ENCODE measurements at places on chromosomes 2 and 18.

- no peak for DNase-seq
Measured at GRCh38 chr2:158914731-158915130, 53.7 kb upstream of the TANC1 start.

- peak; percentile 81 for DNase-seq
Measured at GRCh38 chr18:48408727-48409590, at the start of gene ZBTB7C. TSS of gene ZBTB7C (minus strand) at chr18:48409383.

DNA sequence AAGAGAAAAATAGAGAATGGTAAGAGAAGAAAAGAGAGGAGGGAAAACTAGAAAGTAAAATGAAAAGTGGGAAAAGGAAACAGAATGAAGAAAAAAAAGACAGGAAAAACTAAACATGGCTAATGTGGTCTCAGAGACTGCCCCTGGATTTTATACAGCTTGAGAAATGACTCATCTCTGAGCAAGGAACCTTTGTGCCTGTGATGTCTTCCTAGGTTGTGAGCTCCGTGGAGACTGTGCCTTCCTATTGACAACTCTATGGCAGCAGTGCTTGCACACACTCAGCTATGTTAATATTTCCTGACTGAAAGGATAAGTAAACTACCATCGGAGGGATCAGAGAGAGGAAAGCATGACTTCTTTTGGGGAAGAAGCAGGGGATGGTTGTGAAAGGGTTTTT, 203.8 kb downstream of the RDH14 start:
- DNase-seq, result no peak

- DNase-seq, result no peak
Measured at GRCh38 chr2:173030561-173031490, 44.8 kb upstream of the MAP3K20 start.

GRCh38 chr2:122867941-122868340, 1112.5 kb downstream of the TSN start:
- no peak for DNase-seq

DNA sequence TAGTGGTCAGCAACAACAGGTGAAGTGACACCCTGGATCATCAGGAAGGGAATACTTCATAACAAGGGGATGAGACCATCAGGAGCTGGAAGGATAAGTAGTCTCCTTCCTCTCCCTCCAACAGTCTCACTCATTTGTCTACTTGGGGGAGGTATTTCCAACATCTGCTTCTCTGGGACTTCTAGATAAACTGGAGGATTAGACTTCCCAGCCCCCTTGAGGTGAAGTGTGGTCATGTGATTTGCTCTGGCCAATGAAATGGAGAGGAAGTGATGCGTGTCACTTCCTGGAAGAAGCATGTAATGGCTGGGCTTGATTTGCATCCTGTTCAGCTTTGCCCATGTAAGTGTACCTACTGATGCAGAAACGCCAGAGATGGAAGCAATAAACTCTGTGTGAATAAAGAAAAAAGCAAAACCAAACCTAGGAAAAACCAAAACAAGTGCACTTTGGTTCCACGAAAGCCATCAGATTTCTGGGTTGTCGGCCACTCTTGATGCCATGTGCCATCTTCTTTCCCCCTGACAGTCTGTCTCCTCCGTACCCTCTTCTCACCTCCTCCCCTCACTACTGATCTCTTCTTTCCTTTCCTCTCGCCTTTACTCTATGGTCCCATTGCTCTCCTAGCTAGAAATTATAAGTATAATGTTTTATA, 76.1 kb upstream of the DNMT3A start:
- DNase-seq, result no peak

- no peak for DNase-seq
Measured at GRCh38 chr2:61183795-61184194, 21.8 kb downstream of the C2orf74 start.

DNA sequence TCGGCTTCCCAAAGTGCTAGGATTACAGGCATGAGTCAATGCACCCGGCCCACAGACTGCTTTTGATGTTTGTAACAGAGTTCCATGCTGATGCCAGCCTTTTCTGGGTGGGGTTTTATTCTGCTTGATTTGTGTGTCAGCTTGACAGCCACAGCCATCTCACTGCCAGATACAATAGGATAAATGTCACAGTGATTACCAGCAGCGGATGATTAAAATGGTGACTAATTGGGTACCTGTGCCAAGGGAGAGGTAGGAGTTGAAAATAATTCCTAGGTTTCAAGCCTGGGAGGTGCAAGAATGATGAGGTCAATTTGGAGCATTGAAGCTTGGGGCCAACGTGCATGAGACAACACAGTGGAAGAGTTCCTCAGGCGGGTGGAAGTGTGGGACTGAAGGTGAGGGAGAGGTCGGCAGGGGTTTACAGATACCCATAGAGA, 39.4 kb downstream of the SH2D6 start:
- DNase-seq, result no peak

GRCh38 chr2:43227830-43228281, 1.4 kb upstream of the ZFP36L2 start:
- no peak for DNase-seq

GRCh38 chr2:238518172-238518820, 91.6 kb downstream of the ASB1 start:
- DNase-seq, result no peak

DNA sequence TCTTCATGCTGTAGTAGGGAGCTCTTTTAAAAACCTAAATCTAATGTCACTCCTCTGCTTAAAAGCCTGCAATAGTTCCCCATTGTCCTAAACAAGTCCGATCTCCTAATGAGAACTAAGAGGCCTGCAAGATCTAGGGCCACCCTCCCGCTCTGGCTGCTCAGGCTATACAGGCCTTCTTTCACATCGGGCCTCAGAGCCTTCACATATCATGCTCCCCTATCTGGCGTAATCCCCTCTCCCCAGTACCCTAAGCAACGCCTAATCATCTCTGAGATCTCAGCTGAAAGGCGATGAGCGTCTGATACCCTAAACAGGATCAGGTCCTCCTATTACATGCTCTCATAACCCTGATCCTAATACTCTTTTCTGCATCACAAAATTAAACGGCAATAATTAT, 1.9 kb downstream of the MAP4K3 start:
- no peak for DNase-seq

- DNase-seq, result no peak
Measured at GRCh38 chr2:31324016-31324633, 90.2 kb downstream of the EHD3 start.

All from spinal cord (tissue), 10 donors.